ENCODE measurements at places on chromosomes 7 and 10. TPM values are rescaled to one million over a fixed set of nuclear protein-coding genes. Genes with fewer than 3 reads are reported as not detected.

The SPDYE11 gene
- total RNA-seq = not detected

The CBX3 gene
- total RNA-seq = 96.5 TPM

The SCART1 gene
- 0.26 TPM for total RNA-seq

The TRIL gene
- 29.6 TPM for total RNA-seq

The SLC26A3 gene
- total RNA-seq = not detected

The CHRM2 gene
- not detected for total RNA-seq

The CALD1 gene
- total RNA-seq = 229 TPM

The GCC1 gene
- total RNA-seq = 18.5 TPM

The LIPK gene
- total RNA-seq = not detected

The PLXDC2 gene
- total RNA-seq = 17.1 TPM

The FOXP2 gene
- 7.6 TPM for total RNA-seq

The FAM221A gene
- total RNA-seq = 4.3 TPM

The DLD gene
- total RNA-seq = 46.5 TPM

The LRMDA gene
- 10.4 TPM for total RNA-seq

The HYAL4 gene
- total RNA-seq = 0.39 TPM

The SORCS3 gene
- total RNA-seq = not detected

The STAMBPL1 gene
- 0.26 TPM for total RNA-seq

The BTBD16 gene
- not detected for total RNA-seq

The HOXA13 gene
- not detected for total RNA-seq

The MKLN1 gene
- total RNA-seq = 13.2 TPM

The RAMP3 gene
- total RNA-seq = 32.3 TPM

The MBL2 gene
- total RNA-seq = not detected

The SVIL gene
- 62.6 TPM for total RNA-seq

The GNGT1 gene
- total RNA-seq = not detected

The CCDC146 gene
- total RNA-seq = 0.26 TPM

The RNLS gene
- 0.39 TPM for total RNA-seq

The AMPH gene
- total RNA-seq = not detected

The RBP3 gene
- total RNA-seq = not detected

The OIT3 gene
- 0.13 TPM for total RNA-seq

The PSD gene
- 0.26 TPM for total RNA-seq

The TSPAN12 gene
- total RNA-seq = 89.3 TPM

The GPRIN2 gene
- total RNA-seq = not detected

The OR6B1 gene
- total RNA-seq = not detected

The GNAT3 gene
- total RNA-seq = not detected

The SEMA3C gene
- total RNA-seq = under 0.01 TPM

The CHN2 gene
- 0.63 TPM for total RNA-seq

The RHOBTB1 gene
- total RNA-seq = 31.3 TPM

The HMX3 gene
- total RNA-seq = not detected

Measured in dermis microvascular lymphatic vessel endothelial cell (primary cell).